Adrenal gland (tissue), 19 donors: ENCODE measurements at places on chromosomes 3 and 15. TPM values are rescaled to one million over a fixed set of nuclear protein-coding genes. Genes with fewer than 3 reads are reported as not detected.

Gene GOLGA8K
- 0.41 TPM for total RNA-seq

Gene FRMD5
- total RNA-seq: 5.6 TPM

Gene MAGEL2
- 0.70 TPM for total RNA-seq

Gene CHRNA7
- total RNA-seq: 0.06 TPM

Gene TJP1
- 49.5 TPM for total RNA-seq

Gene ZDHHC23
- total RNA-seq: 4.2 TPM

Gene GNAT1
- total RNA-seq: not detected

Gene PEX11A
- 14.7 TPM for total RNA-seq

DNA sequence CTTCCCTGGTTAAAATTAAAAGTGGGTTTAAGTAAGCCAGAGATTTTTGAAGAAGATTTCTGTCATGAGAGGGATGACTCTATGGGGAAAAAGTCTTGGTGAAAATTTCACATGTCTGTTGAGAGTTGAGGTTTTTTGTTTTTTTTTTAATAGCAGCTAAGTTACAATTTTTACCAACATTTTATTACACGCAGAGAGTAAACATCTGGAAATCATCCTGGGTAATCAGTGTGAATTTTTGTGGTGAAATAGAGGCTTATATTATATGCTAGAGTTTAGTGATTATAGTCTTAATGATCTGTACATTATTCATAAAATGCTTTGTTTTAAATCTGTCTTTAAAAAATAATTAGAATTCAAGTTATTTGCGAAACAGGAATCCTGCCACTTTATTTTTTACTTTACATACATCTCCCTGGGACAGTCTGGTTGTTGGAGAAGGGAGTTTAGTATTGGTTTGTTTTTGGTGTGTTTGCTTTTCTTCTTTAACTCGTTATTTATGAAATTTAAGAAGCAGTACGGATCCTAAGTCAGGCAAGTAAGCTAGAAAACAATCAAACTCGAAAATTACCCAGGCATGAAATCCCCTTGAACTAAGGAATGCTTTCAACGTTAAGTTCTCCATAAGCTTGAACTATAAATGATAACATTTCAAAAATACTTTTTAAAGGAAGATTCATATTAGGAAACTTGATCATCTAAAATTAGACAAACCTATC, 143.4 kb upstream of the TSC22D2 start:
- no peak for DNase-seq

DNA sequence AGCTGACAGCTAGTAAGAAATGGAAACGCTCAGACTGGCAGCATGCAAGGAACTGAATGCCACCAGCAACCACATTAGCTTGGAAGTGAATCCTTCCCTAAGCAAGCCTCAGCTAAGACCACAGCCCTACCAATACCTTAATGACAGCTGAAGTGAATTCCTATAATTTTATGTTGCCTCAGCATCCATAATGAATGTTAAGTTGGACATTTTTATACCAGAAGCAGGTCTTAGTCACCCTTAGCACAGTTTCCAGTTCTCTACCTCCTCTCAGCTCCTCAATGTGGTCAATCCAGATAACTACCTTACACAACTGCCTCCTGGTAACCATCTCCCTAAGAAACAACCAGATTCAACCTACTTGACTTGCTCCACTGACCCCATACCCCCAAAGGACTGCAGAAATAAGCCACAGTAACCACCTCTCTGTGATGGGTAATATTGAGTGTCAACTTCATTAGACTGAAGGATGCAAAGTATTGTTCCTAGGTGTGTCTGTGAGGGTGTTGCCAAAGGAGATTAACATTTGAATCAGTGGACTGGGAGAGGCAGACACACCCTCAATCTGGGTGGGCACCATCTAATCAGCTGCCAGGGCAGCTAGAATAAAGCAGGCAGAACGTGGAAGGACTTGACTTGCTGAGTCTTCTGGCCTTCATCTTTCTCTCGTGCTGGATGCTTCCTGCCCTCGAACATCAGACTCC, 33.5 kb downstream of the NEDD4 start:
- DNase-seq: no peak

DNA sequence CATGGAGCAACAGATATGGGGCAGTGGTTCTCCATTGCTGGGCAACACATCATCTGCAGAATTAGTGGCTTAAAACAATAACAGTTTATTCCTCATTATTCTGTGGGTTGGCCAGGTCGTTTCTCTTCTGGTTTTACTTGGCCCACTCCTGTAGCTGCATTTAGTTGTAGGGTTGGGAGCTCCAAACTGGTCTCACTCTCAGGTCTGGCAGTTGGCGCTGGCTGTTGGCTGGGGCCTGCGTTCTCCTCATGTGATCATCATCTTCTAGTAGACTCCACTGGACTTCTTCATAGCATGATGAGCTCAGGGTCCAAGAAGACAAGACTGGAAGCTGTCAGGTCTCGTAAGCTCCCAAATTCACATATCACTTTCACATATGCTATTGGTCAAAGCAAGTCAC, 91.9 kb downstream of the EPHB1 start:
- no peak for DNase-seq

- no peak for DNase-seq
Observed at GRCh38 chr3:12294885-12295580, 6.2 kb downstream of the PPARG start.

DNA sequence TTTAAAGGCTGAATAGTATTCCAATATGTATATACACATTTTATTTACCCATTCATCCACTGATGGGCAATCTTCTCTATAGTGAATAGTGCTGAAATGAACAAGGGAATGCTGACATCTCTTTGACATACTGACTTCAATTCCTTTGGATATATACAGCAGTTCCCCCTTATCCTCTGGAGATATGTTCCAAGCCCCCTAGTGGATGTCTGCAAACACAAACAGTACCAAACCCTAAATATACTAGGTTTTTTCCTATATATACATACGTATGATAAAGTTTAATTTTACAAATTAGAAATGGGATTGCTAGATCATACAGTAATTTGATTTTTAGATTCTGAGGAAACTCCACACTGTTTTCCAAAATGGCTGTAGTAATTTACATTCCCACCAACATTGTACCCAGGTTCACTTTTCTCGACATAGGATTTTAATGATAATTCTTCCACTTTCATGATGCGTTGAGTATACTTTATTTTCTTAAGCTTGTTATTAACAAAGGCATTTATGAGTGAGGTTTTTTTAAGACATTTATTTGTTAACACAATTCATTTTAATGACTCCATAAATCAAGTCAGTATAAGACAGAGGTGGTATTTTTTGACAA, 38.2 kb downstream of the VPS13C start:
- DNase-seq: no peak

DNA sequence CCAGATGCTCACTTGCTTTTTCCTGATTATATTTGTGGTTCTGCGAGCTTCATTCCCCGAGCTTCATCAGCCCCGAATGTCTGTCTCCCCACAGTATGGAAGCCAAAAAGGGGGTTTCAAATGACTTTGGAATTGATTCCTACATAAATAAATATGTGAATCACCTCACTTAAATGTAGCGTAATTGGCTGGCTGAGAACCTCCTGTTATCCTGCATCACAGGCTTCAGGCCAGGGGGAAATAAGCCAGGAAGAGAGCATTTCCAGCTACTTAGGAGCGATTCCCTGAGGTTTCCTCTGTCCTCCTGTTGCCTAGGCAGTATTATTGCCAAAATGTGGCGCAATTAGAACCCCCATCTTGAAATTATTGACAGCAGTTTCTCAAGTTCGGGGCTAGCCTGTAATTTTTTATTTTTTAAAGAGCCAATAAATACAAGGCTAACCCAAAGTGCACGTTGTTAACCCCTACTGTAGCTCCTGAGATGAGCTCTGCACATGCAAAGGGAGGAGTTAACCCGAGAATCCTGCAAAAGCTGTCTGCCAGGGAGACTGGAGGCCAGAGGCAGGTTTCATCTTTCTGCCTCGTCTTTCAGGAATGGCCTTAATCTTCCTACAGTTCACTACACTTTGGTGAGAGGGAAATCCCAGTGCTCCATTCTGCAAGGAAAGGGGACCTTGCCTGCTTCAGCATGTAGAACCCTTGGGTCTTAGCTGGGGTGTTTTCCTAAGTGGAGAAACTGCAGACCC, 148.2 kb downstream of the ADAMTS9 start:
- no peak for DNase-seq

GRCh38 chr3:173030273-173030672, 110.8 kb downstream of the SPATA16 start:
- no peak for DNase-seq

GRCh38 chr3:153330901-153331300, 168.9 kb downstream of the RAP2B start:
- no peak for DNase-seq

DNA sequence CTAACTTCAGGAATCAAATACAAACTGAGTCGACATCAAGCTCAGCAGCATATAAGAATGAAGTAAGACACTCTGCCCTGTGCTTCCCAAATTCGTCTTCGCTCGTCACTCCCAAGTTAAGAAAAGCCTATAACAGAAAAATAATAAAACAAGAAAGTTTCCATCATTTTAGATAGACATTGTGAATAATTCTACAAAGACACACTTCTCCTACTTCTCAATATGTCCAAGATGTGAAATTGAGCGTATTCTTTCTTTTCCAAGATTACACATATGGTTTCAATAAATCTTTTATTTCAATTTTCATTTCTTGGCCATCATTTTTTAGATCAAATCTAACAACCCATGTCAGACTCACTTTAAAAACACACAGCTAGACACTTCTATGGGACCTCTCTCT, 85.1 kb downstream of the FSIP1 start:
- DNase-seq: no peak
